LHCN-M2 (cell line): ENCODE measurements at places on chromosomes 5 and 9.

DNA sequence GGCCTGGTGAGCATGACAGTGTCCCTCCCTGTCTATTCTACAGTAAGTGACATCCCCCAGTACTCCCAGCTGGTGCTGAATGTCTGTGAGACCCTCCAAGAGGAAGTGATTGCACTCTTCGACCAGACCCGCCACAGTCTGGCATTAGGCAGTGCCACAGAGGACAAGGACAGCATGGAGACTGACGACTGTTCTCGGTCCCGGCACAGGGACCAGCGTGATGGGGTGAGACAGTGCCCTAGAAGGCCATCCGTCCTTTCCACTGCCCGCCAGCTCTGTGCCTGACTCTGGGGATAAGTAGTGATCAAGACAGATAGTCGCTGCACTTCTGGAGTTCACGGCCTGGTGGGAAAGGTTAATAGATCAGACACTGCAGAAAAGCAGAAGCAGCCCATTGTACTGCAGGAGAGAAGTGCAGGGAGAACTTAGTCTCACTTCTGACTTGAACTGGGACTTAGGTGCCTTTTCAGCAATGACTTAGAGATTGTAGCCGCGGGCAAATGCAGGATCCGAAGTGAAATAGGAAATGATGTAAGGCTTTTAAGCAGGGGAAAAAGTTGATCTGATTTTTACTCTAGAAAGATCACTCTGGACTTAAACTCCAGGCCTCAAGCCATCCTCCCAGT, 28.4 kb downstream of the SH3GLB2 start:
- DNase-seq, result no peak

- DNase-seq, result peak; percentile 26
Measured at GRCh38 chr9:130196643-130197042, 24.4 kb downstream of the NCS1 start.

GRCh38 chr5:140611020-140611521, 21.9 kb downstream of the CD14 start:
- DNase-seq, result no peak

- DNase-seq, result peak; percentile 20
Measured at GRCh38 chr5:134053840-134054338, 49.1 kb upstream of the VDAC1 start.

- DNase-seq, result no peak
Measured at GRCh38 chr5:68381909-68382308, 166.4 kb downstream of the PIK3R1 start.

DNA sequence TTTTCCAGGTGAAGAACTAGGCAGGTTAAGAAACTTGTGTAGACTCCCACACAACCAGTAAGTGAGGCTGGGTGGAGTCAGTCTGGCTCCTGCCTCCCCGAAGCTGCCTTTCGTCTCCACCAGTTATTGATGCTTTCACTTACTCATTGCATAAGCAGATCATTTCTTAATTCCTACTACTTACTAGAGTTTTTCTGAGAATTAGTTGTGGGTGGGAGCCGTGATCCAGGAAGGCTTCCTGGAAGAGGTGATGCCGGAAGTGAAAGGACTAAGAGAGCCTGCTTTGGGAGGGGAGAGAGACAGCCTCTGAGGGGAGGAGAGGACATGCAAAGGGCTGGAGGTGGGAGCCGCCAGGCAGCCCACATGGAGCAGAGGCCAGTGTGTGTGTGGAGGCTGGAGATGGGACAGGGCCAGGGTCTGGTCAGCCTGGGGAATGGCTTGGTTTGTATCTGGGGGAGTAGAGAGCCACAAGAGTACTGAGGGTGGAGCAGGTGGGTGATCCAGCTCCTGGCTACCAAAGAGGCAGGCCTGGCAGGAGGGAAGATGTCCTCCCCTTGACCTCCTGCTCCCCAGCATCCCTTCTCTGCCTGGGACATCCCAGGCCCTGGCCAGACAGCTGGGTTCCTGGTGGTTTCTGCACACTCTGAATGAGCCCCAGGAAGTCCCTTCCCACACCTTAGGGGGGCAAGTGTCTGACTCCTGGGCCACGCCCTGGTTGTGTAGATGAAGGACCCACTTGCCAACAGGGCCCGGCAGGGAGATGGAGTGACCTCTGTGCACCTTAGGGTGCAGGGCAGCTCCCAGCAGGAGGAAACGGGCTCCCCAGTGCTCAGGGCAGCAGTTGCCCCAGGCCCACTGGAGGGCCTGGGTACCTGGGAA, 12.2 kb upstream of the CARD19 start:
- DNase-seq, result no peak

GRCh38 chr5:39758426-39758825, 333.6 kb upstream of the DAB2 start:
- DNase-seq, result no peak

GRCh38 chr5:95927927-95928723, 33.5 kb downstream of the ELL2 start:
- no peak for DNase-seq

GRCh38 chr5:7849681-7850394, 1.1 kb downstream of the CFAP90 start:
- no peak for DNase-seq

GRCh38 chr5:5787373-5787772, 364.9 kb downstream of the ICE1 start:
- no peak for DNase-seq

GRCh38 chr5:14851597-14851996, 20.0 kb downstream of the ANKH start:
- no peak for DNase-seq

DNA sequence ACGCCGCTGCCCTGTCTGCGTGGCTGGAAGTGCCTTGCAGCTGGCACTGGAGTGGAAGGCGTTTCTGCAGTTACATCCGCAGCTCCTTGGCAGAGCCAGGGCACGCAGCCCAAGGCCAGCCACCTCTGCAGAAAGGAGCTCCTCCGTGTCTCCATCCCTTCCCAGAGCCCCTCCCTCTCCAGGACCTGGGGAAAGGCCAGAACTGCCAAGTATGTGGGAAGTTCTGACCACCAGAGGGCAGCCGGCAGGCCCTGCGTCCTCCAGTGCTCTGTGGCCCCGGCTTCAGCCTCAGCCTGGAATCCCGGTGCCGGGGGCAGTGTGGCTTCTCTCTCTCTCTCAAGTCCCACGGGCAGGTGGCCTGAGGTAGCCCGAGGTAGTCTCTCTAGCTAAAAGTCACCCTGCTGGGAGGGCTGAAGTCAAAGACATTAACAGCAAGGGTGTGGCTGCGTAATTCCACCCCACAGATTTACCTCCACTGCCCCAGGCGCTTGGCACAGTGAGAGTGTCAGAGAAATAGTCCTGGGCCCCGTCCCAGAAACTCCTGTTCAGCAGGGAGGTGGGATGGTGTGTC, 101.7 kb upstream of the FCN2 start:
- peak; percentile 12 for DNase-seq

GRCh38 chr9:130867556-130867955, 29.1 kb downstream of the QRFP start:
- no peak for DNase-seq

GRCh38 chr9:72327631-72328030, 37.4 kb downstream of the ZFAND5 start:
- no peak for DNase-seq

DNA sequence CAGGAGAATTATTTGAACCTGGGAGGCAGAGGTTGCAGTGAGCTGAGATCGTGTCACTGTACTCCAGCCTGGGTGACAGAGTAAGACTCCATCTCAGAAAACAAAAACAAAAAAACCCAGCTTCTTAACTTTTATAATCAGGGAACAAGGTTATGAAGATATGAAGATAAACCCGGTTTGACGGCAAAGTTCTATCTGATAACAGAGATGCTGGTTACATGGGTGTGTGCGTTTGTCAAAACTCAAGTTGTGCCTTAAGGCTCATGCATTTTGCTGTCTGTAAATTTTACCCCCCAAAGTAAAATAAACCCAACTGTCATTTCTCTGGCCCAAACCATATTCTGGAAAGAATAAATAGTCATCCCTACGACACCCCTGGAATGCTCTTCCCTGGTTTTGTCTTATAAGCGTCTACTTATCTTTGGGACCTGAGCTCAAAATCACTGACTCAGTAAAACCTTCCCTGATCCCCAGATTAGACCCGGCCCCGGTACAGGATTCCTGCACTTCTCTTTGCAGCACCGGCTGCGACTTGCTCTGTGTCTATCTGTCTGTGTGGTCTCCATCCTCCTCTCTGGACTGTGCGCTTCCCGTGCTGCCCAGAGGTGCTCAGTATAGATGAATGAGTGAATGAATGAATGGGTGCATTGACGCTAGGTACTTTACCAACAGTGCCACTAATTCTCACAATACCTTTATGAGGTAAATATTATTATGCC, 172.2 kb downstream of the DAB2IP start:
- DNase-seq, result no peak

- DNase-seq, result no peak
Measured at GRCh38 chr5:151097820-151098767, 17.3 kb upstream of the TNIP1 start.

DNA sequence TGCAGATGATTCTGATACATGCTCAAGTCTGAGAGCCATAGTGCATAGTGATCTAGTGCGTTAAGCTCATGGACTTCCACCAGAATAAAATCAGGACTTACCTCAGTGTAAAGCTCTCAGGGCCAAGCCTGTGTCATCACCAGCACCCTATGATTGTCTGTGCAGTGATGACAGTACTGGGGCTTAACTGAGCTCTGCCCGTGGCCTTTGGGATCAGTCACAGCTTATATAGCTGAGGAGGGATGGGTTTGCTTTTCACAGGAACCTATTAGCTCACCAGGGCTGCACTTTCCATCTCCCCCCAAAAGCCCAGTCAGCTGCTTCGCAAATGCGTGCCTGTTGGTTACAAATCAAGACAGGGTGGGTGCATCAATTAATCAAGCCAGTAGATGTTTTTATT, 246.9 kb downstream of the NR3C1 start:
- DNase-seq, result no peak

- no peak for DNase-seq
Measured at GRCh38 chr9:135201711-135202110, 114.2 kb downstream of the OLFM1 start.
